Suppressor macrophage (primary cell): ENCODE measurements at places on chromosomes 12 and 14.

DNA sequence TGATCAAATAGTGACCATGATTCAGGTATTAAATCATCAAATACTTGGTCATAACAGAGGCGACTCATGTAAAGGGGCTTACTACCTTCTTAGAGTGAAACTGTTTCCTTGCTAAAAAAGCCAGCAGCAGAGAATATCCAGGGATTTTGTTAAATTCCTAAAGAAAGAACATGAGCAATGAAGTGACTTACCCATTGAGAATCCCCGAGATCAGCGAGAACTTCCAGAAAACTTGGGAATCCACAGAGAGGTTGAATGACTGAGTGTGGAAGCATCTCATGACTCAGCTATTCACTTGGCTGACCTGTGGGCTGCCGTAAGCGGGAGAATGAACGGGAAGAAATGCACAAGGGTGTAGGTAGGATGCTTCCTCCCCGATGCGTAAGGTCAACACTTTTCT lies 85.3 kb upstream of the KCNA1 start:
- DNase-seq = no peak

DNA sequence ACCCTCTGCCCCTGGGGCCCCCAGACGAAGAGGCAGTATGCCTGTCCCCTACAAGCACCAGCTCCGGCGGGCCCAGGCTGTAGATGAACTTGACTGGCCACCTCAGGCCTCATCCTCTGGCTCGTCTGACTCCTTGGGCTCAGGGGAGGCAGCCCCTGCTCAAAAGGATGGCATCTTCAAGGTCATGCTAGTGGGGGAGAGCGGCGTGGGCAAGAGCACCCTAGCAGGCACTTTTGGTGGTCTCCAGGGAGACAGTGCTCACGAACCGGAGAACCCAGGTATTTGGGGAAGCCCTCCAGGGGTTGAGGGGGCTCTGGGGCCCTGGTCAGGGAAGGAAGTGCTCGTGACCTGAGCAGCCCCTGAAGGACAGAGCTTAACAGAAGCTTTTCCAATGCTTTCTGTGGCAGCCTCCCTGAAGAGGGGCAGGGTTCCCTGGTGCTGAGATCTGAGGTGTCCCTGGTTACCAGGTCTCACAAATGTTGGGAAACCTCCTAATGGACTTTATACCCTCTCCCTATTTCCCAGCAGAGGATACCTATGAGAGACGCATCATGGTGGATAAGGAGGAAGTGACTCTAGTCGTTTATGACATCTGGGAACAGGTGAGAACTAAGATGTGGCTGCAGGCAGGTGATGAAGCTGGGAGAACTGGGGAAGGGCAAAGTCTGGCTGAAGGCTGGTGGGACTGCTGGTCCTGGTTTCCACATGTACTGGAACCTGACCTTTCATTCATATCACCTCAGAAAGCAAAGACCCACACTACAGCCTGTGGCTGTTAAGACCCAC lies 1.9 kb downstream of the REM2 start:
- no peak for DNase-seq

- no peak for DNase-seq
Measured at GRCh38 chr12:123398550-123399254, 14.8 kb downstream of the KMT5A start.

DNA sequence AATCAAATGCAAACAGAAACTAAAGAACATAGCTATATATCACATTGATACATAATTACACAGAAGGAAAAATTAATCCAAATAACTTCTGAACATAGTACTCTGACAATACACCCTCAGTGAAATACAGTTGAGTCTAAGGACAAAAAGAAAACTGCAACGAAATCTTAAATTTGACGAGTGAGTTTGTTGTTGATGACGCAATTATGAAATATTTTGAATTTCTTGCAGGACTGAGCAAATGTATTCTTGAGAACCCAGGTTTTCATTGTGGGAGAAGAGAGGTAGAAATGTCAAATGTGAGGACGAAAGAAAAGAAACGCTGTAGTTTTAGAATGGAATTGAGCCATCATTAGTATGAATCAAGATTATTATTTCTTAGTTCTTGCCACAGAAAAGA lies 46.3 kb downstream of the EGLN3 start:
- DNase-seq = no peak

GRCh38 chr12:75876832-75877762 lies 154.5 kb downstream of the PHLDA1 start:
- DNase-seq = no peak

- DNase-seq = no peak
Measured at GRCh38 chr12:110971189-110971920, 51.0 kb upstream of the MYL2 start.

GRCh38 chr12:98998697-98999299 lies 353.7 kb downstream of the APAF1 start:
- DNase-seq = peak; percentile 8

DNA sequence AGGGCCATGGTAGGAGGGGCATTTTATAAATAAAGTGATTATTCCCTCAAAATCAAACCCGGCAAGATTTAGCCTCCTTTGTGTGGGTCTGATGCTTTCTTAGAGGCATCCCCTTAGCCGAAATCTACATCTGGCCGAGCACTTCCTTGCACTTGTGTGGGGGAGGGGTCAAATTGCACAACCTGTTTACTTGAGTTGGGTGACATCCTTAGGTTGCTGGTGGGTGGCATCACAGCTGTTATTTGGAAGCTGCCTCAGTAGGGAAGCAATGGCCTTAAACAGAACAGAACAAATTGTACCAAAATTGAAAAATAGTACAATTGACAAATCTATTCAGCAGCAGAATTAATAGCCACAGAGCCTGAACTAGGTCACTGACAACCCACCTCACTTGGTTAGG lies 546.1 kb downstream of the SNAPC1 start:
- no peak for DNase-seq

DNA sequence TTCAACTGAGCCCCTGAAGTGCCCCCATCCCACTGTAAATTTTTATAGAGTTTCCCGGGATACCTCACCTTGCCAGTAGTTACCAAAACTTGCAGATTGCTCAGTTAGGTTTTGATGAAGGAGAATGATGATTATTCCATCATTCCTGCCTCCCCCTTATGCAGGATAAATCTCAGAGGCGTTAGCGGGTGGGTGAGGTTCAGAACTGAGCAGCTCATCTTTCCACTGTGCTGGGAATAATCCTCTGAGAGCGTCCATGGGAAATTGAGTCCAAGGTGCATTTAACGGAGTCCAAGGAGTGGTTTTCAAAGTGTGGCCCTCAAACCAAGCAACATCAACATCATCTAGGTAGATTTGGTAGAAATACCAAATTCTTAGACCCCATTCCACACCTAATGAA lies 18.7 kb downstream of the ACSM4 start:
- DNase-seq = no peak

DNA sequence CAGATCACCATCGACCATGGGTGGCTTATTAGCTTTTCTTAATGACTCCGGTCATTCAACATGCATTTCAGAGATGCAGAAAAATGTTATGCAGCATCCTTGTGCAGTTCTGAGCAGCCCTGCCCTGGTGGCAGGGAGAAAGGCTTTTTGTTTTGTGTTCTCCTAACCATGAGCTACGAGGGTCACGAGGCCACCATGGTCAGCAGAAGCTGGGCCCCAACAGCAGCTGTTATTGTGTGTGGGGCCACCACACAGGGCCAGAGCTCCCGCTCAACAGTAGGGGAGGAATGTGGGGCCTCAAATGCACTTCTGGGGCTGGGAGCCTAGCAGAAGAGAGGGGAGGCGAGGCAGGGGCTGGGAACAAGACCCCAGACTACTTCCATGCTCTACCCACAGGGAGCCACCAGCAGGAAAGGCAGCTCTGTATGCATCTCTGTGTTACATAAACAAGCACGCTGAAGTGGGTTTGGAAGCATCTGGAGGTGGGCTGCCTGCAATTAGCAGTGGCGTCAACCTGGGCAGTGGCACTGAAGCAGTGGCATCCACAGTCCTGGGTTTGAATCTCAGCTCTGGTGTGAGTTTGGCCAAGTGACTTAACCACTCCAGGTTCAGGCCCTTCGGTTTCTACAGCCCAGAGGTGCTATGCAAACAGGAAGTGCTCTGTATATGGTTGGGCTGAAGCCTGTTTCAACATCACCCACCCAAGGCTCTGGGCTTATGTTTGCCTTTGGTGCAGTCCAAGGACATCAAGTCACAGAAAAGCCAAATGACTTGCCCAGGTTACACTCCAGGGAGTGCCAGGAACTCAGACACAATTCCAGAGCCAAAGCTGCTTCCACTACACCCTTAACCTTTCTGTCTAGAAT lies 16.3 kb downstream of the GLTP start:
- DNase-seq = peak; percentile 39
